ENCODE measurements at places on chromosomes 11 and 22. TPM values are rescaled to one million over a fixed set of nuclear protein-coding genes. Genes with fewer than 3 reads are reported as not detected.

- H3K27me3 ChIP-seq = no peaks in the 10 kb centered on the region
- H3K36me3 ChIP-seq = peaks cover 51% of the 10 kb centered on the region
- no peak overlapping the region for H3K27ac ChIP-seq
- H3K4me1 ChIP-seq = peaks cover 19% of the 10 kb centered on the region
Observed at GRCh38 chr22:27858626-27859025, 57.1 kb upstream of the MN1 start.

DNA sequence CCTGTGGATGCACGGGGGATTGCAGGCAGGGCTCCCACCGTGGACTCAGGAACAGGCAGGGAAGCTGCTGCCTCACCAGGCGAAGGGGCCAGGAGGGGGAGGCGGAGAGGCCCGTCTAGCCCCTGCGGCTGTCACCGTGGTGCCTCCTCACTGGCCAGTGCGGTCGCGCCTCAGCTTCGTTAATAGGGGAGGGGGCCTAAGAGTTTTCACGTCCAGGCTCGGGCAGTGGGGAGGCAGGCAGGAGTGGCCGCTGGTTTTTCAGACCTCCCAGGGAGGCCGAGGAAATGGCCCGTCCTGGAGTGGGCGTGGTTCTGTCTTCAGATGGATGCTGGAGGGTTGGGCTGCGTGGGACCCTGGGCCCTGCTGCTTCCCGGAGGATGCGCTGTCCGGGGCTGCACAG lies 91.1 kb upstream of the B3GAT1 start:
- no peak overlapping the region for H3K27ac ChIP-seq
- no peak overlapping the region for H3K4me3 ChIP-seq
- H3K27me3 ChIP-seq = peaks cover 2% of the 10 kb centered on the region
- no peak for DNase-seq
- H3K4me1 ChIP-seq = no peaks in the 10 kb centered on the region

- H3K27ac ChIP-seq = no peak overlapping the region
- DNase-seq = no peak
- peaks cover 5% of the 10 kb centered on the region for H3K27me3 ChIP-seq
Observed at GRCh38 chr11:6719576-6719975, 36.4 kb upstream of the MRPL17 start.

DNA sequence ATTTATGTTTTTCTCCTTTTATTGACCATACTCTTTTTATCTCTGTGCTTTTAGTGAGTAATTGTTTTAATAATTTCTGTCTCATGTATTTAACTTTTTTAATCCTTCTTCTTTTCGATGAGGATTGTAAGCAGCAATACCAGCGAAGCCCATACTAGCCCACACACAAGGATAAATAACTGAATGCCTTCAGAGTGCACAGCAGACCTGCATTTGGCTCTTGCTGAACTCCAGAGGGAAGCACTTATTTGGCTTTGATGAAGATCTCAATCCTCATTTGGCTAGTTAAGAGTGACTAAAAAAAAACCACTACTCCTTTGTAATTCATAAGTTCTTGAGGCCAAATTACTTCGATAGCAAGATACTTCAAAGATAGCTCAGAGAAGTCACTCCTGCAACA lies 293.3 kb downstream of the METTL15 start:
- H3K36me3 ChIP-seq = no peaks in the 10 kb centered on the region
- DNase-seq = no peak
- H3K27ac ChIP-seq = no peak overlapping the region
- peaks cover 6% of the 10 kb centered on the region for H3K4me1 ChIP-seq
- no peak overlapping the region for H3K4me3 ChIP-seq

- no peak overlapping the region for H3K4me3 ChIP-seq
- no peak overlapping the region for H3K27ac ChIP-seq
- DNase-seq = no peak
- no peaks in the 10 kb centered on the region for H3K36me3 ChIP-seq
Observed at GRCh38 chr11:95661162-95661561, 128.4 kb downstream of the FAM76B start.

GRCh38 chr11:64862987-64863390 lies 15.4 kb downstream of the EHD1 start:
- peaks cover 38% of the 10 kb centered on the region for H3K4me1 ChIP-seq
- H3K4me3 ChIP-seq = no peak overlapping the region
- DNase-seq = no peak
- H3K36me3 ChIP-seq = peaks cover 7% of the 10 kb centered on the region
- no peaks in the 10 kb centered on the region for H3K27me3 ChIP-seq

Gene OR5P2
- not detected for total RNA-seq

Gene HTATIP2
- total RNA-seq = not detected
